NCI-H1092 treated with DMSO at 0.1 percent for 48 hours (cell line): ENCODE measurements at places on chromosomes 5 and 9.

GRCh38 chr5:43312699-43313034 is 545 bp downstream of the HMGCS1 start:
- DNase-seq: no peak

DNA sequence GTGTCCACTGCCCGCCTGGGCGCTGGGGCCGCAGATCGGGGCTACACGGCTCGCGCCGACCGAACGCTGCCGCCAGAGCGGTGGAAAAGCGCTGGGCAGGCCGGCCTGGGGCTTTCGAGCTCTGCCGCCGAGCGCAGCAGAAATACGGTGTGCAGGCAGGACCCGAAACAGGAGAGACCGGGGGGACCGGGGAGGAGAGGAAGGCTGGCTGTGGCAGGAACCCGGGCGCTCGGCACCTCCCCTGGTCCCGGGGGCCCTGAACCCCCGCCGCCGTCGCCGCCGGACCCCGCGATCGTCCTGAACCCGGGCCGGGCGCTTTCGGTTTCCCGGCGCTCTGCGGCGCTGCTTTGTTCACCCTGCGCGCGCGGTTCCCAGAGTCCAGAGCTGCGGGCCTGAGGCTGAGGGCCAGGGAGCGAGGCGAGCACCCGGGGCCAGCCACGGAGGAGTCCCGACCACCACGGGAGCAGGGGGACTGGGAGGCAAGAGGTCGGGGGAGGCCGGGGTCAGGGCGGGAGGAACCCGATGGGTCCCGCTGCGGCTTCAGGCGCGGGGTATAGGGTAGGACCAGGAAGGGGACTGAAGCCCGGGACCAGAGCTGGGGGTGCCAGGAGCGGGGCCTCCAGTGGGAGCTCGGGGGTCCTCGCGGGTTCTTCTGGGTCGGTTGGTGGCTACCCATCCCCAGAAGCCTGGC is 12.0 kb downstream of the IRX2 start:
- DNase-seq: peak; percentile 37

- DNase-seq: no peak
Measured at GRCh38 chr5:166430491-166431319, 1860.7 kb upstream of the WWC1 start.

DNA sequence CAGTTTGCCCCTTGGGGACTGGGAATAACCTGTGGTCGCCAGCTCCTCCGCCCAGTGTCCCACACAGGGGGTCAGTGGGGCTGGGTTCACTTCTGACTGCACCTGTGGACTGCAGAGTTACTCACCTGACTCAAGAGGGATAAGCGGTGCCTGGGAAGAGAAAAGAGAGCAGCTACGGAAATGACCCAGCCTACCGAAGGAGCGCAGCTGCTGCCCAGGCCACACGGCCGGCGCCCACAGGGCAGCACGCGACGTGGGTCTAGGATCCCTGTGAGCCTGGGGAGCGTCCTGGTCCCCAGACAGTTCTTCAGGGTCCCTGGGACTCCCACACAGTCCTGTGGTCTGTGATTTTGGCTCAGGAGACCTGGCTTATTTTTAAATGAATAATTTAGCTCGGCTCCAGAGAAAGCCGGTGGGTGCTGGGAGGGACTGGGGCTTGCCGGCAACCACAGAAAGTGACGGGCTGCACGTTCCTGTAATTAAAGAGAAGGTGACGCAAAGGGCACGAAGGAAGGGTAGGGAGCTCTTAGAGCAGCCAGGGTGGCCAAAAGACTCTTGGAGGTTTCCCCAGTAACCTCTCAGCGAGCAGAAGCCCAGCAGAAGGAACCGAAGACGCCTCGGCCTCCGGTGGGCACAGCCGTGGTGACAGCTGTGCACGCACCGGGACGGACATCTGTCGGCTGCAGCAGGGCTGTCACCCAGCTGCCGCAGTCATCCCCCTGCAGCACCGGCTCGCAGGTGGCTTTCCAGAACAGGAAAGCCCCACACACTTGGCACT is 97.5 kb upstream of the FCN2 start:
- no peak for DNase-seq

- DNase-seq: no peak
Measured at GRCh38 chr9:94672811-94673487, 33.6 kb upstream of the FBP1 start.

DNA sequence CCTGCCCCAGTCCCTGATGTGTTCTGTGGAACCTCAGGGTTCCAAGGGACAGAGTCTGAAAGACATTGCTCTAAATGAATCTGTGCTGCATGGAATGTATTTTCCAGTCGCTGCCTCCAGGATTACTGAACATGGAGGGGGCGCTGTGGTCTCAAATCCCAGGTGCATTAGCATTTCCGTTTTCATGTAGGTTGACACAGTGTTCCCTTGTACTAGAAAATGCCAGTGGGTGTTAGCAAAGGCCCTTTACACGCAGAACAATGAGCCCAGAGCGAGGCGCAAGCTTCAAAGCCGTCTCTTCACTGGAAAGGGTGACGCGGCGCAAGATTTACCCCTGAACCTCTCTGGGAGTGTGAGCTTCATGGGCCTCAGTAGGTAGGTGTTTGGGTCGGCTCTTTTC is 308.3 kb downstream of the SLIT3 start:
- no peak for DNase-seq

- no peak for DNase-seq
Measured at GRCh38 chr5:149439899-149440542, 60.9 kb upstream of the IL17B start.

DNA sequence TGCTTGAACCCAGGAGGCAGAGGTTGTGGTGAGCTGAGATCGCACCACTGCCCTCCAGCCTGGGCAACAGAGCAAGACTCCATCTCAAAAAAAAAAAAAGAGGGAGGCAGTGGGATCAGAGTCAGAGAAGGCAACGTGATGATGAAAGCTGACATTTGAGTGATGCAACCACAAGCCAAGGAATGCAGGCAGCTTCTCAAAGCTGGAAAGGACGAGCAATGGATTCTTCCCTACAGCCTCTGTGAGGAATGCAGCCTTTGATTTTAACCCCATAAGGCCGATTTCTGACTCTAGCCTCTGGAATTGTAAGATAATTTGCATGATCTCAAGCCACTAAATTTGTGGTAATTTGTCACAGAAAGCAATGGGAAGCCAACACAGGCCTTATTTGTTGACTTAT is 9.8 kb downstream of the TGFBI start:
- no peak for DNase-seq

GRCh38 chr5:80608731-80609130 is 38.7 kb upstream of the ANKRD34B start:
- no peak for DNase-seq

DNA sequence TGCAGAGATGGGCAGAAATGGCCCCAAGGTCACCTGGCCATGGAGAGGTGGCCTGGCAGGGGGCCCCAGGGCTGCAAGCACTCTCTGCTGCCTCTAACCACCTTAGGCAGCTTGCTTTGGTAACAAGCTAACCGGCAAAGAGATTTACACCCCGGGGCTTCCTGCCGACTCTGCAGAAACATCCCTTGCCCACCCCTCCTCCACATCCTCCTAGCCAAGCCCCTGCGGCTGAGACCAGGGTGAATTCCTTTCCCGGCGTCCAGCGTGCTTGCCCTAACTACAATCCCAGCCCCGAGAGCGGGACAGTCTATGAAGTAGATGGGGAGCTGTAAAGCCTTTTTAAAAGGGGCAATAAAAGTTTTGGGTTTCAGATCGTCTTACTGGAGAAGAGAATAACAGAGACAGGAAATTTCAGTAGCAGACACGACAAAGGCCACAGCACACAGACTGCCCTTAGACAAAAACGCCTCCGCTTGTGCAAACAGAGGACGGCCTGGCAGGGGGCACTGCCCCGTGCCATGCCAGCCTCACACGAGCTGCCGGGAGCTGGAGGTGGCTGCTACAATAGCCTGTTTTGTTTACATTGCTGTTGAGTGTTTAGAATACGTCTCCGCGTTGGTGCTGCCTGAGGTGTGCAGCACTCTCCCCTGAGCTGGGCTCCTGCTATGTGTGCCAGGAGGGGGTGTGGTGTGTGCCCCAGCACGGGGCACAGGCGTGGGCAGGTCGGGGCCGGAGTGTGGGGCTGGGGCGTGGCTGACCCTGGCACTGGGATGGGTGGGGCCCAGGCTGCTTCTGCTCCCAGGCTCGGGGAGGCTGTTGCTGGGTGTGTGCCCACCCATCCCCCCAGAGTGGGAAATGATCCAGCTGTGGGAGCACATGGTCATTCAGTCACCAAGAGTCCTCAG is 15.3 kb downstream of the MYMK start:
- peak; percentile 96 for DNase-seq

GRCh38 chr5:159010661-159011442 is 88.9 kb downstream of the EBF1 start:
- no peak for DNase-seq

- no peak for DNase-seq
Measured at GRCh38 chr5:74433255-74433895, 207.2 kb downstream of the ENC1 start.

DNA sequence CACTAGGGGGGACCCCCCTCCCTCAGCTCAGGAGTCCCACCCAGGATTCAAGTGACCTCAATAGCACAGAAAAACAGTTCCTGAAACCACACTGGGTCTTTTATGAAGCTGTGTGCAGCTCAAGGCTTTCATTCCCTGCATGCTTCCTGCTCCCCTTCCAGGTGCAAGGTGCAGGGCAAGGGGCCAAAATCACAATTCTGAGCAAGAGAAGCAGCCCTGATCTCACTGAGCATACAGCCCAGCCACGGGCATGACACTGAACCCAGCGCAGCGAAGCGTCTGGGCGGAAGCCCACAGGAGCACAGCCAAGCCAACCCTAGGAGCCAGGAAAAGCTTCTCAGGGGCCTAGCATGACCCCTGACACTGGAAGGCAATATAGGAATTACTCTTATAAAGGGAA is 62.9 kb downstream of the IRX2 start:
- peak; percentile 40 for DNase-seq

GRCh38 chr9:13128266-13128860 is 151.1 kb downstream of the MPDZ start:
- DNase-seq: no peak

DNA sequence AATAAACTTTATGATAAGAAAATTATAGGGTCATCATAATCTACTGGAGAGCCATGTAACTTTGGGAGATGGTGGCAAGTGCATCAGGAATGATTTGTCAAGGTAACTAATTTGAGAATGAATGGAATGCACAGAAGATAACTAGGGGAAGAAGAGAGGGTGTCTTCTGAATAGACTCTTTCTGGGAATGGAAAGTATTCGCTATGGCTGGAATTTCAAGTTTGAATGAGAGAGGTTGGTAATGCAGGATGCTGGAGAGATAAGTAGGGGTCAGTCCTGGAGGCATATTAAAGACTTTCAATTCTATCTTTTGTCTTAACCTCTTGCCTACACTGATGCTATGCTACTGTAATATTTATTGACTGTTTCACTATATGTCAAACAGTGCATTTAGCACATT is 714.2 kb downstream of the CETN3 start:
- DNase-seq: no peak

DNA sequence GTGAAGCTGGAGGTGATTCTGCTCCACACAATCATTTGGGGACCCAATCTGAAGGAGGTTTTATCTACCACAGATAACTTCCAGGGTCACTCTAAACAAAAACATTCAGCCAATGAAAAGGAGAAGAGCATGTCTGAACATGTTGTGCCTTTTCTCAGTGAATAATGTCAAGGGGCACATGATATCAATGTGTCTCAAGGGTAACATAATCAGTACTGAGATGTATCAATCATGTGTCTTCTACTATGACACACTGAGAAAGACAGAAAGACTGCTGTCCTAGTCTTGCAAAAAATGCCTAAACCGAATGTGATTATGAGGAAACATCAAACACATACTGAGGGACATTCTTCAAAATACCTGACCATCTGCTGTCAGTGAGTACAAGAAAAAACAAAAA is 25.4 kb upstream of the RASA1 start:
- DNase-seq: no peak
